ENCODE measurements at places on chromosomes 2 and 18. TPM values are rescaled to one million over a fixed set of nuclear protein-coding genes. Genes with fewer than 3 reads are reported as not detected.

Gene RESP18
- not detected for total RNA-seq

Gene D2HGDH
- total RNA-seq: 16.5 TPM

Gene GPATCH11
- total RNA-seq: 4.4 TPM

Gene ACP1
- 112 TPM for total RNA-seq

Gene CCDC68
- total RNA-seq: 2.7 TPM

Gene VWC2L
- not detected for total RNA-seq

Gene NXPH2
- total RNA-seq: not detected

Gene MEIS1
- total RNA-seq: 8.2 TPM

Gene SPC25
- total RNA-seq: 2.0 TPM

Gene TMEM37
- total RNA-seq: not detected

Gene REG1B
- total RNA-seq: not detected

Gene SLC20A1
- total RNA-seq: 101 TPM

Gene DNAJC5G
- total RNA-seq: not detected

Gene IL36RN
- total RNA-seq: 0.04 TPM

Gene PRKAG3
- not detected for total RNA-seq

Gene TEX261
- total RNA-seq: 34.2 TPM

Gene ALS2
- total RNA-seq: 25.6 TPM

Gene GTF2A1L
- not detected for total RNA-seq

GRCh38 chr2:128782411-128783192 is 463.9 kb upstream of the HS6ST1 start:
- no peak for DNase-seq

DNA sequence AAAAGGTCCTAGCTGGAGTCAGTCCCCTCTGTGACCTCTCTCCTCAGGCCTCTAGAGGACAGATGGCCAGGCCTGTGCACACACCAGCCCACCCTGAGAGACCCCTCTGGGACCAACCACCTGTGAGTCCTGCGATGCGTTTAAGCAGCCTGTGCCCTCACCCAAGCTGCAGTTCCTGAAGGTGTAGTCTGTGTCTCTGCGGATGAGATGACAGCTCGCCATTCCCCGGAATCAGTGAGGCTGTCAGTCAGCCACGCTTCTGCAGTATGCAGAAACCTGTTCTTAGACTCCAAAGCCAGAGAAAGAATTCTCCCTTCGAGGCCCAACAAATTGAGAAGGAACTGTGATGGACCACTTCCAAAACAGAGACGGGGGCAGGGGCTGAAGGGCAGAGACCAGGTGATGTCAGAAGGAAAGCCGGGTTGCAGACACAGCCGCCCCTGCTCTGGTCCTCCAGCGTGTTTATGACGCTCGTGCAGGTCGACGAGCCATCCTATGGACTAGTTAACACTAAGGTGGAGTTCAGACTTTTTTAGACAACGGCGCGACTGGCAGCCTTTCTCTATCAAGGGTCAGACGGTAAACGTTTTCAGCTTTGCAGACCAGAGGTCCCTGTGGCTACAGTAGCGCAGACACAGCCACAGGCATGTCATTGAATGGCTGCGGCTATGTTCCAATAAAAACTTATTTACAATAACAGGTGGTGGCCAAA is 10.2 kb downstream of the MTERF4 start:
- DNase-seq: no peak

- no peak for DNase-seq
Observed at GRCh38 chr18:37564711-37565100, 892 bp downstream of the CELF4 start.

- DNase-seq: no peak
Observed at GRCh38 chr2:148903294-148903693, 28.3 kb downstream of the KIF5C start.

DNA sequence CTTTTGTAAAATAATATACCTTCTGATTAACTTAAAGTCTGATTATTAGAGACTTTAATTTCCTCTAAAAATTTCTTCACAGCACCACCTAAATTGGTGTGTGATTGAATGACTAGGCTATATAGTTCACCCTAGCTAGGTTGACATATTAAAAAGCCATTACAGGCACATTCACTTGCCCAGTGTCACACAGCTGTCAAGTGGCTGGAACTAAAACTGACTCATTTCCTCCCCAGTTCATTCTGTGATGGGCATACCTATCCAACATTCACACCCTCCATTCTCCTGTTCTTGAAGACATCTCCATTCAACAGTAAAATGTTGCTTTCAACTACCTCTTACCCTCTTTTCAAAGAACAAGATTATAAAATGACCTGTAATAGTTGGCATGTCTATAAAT is 334.5 kb downstream of the ARHGAP15 start:
- no peak for DNase-seq

DNA sequence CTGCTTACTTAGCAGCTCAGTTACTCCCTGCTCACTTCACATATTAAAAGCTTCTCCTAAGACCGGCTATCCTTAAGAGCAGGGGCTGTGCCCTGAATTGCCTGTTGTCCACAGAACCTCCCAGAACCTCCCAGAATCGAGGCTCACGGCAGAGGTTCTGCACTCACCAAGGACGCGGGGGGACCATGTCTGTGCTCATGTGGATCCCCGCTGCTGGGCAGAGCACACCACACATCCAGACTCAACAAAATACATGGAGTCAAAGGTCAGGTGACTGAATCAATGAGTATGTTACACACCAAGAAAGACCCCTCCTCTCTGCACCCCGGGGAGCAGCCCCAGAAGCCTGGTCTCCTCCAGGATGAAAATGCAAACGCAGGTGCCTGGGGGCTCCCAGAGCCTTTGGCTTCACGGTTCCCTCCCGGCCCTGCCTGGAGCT is 149.0 kb downstream of the MBP start:
- DNase-seq: no peak

GRCh38 chr2:12861344-12861930 is 144.7 kb downstream of the TRIB2 start:
- no peak for DNase-seq

- no peak for DNase-seq
Observed at GRCh38 chr18:49988101-49988500, 174.8 kb upstream of the ACAA2 start.

DNA sequence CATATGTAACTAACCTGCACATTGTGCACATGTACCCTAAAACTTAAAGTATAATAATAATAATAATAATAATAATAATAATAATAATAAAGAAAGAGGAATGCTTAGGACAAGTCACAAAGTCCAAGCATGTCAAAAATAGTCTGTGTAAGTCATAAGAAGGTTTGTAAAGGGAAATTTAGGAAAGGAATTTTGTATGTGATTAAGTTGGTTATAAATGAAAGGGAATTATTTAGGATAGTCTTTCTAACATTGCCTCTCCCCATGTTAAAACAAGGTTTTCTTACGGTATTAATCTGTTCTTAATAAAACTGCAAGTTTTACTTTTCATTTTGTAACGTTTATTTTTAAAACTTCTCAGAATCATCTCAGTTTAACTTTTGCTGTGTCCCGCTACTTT is 62.8 kb downstream of the SESTD1 start:
- no peak for DNase-seq

- no peak for DNase-seq
Observed at GRCh38 chr2:44342854-44343253, 18.4 kb downstream of the PREPL start.

- no peak for DNase-seq
Observed at GRCh38 chr2:98830571-98831145, 99.7 kb upstream of the MGAT4A start.

GRCh38 chr2:62265106-62265505 is 69.2 kb downstream of the B3GNT2 start:
- DNase-seq: no peak

DNA sequence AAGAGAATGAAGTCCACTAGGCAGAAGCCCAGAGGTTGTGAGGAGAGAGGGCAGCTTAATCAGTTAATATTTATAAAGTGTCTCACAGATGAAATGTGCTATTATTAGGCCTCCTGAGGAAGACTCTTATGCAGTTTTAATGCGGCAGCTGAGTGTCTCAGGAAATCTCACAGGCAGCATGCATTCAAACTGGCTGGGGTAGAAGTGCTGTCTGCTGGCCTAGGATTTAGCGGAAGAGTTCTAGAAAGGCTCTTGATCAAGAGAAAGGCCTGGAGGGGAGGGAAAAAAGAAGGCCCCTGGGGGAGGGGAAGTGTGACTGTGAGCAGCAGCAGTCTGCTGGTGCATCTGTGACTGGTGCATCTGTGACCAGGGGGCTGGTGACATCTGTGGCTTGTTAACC is 133.0 kb downstream of the FSHR start:
- DNase-seq: no peak

DNA sequence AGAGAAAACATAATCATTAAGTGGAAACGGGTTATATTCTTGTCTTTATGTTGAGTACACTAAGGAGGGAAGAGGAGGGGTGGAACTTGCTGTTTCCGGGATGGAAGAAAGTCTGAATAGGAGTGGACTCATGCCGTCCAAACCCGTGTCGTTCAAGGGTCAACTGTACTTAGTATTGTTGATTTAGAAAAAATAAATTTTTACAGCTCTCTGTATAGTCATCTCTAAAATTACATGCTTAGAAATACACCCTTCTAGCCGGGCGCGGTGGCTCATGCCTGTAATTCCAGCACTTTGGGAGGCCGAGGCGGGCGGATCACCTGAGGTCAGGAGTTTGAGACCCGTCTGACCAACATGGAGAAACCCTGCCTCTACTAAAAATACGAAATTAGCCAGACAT is 29.4 kb downstream of the RIF1 start:
- DNase-seq: no peak

DNA sequence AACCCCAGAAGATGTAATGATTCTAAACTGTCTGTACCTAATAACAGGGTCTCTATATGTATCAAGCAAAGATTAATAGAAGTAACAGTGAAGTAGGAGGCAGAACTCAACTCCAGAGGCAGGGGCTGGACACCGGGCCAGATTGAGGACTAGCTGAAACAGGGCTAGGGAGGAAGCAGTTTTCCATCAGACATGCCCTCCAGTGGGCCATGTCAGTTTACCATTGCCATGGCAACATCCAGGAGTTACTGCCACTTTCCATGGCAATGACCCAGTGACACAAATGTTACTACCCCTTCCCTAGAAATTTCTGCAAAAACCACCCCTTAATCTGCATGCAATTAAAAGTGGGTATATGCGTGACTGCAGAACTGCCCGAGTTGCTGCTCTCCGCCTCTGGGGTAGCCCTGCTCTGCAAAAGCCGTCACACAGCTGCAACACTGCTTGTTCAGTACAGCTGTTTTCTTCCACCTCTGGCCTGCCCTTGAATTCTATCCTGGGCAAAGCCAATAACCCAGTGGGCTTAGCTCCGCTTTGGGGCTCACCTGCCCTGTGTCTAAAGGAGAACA is 58.7 kb downstream of the TMEM18 start:
- DNase-seq: no peak

GRCh38 chr2:150485871-150486538 is 1.5 kb downstream of the RND3 start:
- DNase-seq: no peak

GRCh38 chr18:23977719-23978483 is 36.7 kb upstream of the TTC39C start:
- DNase-seq: no peak

GRCh38 chr2:233856184-233856583 is 1.8 kb upstream of the HJURP start:
- DNase-seq: no peak

GRCh38 chr2:239163688-239164334 is 237.0 kb downstream of the HDAC4 start:
- no peak for DNase-seq

DNA sequence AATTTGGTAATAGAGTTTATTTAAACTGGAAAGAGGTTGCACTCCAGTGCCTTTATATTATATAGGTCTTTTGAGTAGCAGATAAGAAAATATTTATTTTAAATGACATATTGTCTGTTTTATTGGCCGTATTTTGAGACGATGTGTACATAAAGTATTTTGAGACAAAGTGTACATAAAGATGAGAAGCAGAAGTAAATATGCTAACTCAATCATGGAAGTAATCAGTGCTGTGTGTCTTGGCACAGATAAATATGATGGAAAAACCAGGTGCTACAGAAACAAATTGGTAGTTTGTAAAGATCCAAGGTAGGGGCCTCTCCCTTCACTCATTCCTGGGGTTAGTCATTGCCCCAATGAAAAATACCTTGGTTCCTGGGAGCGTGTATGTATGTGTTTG is 382.9 kb downstream of the DSEL start:
- no peak for DNase-seq

DNA sequence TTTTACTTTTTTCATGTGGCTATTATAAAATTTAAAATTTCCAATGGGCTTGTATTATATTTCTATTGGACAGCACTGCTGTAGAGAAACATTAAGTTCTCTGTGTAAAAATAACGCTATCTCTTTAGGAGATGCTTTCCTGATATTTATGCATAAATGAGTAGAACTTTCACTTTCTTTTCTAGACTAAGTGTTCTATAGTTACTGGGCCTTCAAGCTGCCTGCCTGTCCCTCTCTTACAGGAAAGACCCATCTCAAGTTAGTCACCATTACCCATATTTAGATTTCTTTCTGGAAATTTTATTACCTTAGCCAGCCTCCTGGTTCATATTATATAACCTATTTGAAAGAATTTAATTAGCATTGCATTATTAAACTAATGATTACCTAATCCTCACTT is 4.8 kb downstream of the ITGA4 start:
- DNase-seq: no peak

GRCh38 chr18:39225373-39225772 is 1659.8 kb upstream of the CELF4 start:
- DNase-seq: no peak

DNA sequence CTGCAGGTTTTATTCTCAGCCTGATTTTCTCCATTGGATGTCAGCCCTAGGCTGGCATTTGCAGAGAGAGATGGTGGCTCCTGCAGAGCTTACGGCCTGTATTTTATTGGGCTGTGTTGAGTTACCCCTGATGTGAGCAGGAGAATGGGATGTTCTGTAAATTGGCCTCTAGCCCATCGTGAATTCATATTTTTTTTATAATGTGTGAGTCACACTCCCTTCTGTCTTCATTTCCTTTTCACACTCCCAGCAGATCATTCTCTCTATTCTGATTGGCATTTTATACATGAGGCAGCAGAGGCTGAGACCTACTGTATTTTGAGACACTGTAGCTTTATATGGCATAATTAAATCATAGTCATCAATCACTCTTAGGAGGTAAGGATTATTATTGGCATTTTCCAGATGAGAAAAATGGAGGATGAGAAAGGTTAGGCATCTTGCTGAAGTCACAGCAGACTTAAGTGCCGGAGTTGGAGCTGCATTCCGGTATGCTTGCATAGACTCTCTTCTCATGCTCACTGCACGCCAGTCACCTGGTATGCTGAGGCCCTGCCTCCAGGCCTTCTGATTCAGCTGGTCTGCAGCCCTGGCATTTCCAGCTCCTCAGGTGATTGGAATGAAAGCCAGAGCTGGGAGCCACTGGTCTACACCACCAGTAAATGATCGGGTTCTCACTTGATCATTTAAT is 142.4 kb downstream of the NEDD4L start:
- peak; percentile 86 for DNase-seq

DNA sequence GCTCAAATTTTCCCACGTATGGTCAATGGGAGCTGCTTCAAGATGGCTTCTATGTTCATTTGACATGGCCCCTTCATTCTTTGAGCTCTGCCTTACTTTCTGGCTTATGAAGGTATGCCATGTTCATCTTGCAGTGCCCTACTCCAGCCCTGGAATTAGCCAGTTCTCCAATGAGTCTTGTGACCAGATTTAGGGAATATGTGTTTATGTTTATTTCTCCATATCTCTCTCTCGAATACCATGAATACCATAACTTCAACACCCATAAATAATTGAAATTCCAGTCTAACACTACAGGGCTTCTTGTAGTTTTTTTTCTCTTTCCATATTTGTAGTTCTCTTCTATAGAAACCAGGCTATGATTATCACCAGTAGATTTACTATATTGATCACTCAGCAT is 39.7 kb downstream of the EPB41L5 start:
- no peak for DNase-seq
